CD4-positive, alpha-beta T cell treated with Interleukin-2 at 100 ng/mL for 4 hours (primary cell): ENCODE measurements at places on chromosomes 7 and 10.

DNA sequence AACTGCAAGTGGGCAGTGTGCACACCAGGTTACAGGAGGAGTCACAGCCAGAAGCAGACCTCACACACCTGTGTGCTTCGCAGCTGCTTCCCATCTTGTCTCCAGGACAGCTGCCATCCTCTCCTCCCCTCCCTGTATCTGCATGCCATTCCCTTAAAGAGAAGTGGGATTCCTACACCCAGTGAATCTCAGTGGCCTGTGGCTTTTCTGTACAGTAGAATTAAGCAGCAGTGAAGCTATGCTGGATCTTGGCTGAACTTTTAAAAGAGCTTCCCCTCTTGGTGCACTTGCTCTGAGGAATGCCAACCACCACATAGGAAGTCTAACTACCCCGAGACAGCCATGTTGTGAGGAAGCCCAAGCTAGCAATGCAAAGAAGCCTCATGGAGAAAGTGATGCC, 236.5 kb upstream of the ZMIZ1 start:
- DNase-seq = no peak

- no peak for DNase-seq
These were observed 37.4 kb upstream of the CDK6 start for GRCh38 chr7:92873776-92874175.

GRCh38 chr7:88140947-88141346, 78.9 kb downstream of the SRI start:
- DNase-seq = no peak

- DNase-seq = no peak
These were observed 588 bp downstream of the CYREN start for GRCh38 chr7:135169964-135170273.

GRCh38 chr7:64541438-64542359, 21.2 kb downstream of the ZNF680 start:
- DNase-seq = peak; percentile 4

GRCh38 chr7:139358541-139359365, 941 bp upstream of the LUC7L2 start:
- peak; percentile 31 for DNase-seq

- peak; percentile 80 for DNase-seq
These were observed 53.5 kb downstream of the AOAH start for GRCh38 chr7:36670585-36671431.

GRCh38 chr10:5813091-5813340, 218 bp downstream of the GDI2 start:
- no peak for DNase-seq

GRCh38 chr7:128350708-128351295, 7.1 kb upstream of the RBM28 start:
- DNase-seq = no peak

- no peak for DNase-seq
These were observed 97.8 kb downstream of the AUTS2 start for GRCh38 chr7:69696054-69696591.

DNA sequence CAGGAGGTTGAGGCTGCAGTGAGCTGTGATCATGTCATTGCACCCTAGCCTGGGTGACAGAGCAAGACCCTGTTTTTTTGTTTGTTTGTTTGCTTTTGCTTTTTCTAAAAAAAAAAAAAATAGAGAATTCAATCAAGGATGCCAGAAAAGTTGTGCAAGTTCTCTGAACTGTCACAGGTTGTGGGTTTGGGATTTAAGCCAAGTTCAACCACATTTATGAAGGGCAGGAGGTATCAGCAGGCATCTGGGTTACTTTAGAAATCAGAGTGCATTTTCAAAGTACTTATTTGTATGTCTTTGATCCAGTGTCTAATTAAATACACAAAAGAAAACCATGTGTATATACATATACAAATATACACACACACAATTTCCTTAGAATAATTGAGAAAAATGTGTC, 151.2 kb upstream of the MINDY3 start:
- no peak for DNase-seq

DNA sequence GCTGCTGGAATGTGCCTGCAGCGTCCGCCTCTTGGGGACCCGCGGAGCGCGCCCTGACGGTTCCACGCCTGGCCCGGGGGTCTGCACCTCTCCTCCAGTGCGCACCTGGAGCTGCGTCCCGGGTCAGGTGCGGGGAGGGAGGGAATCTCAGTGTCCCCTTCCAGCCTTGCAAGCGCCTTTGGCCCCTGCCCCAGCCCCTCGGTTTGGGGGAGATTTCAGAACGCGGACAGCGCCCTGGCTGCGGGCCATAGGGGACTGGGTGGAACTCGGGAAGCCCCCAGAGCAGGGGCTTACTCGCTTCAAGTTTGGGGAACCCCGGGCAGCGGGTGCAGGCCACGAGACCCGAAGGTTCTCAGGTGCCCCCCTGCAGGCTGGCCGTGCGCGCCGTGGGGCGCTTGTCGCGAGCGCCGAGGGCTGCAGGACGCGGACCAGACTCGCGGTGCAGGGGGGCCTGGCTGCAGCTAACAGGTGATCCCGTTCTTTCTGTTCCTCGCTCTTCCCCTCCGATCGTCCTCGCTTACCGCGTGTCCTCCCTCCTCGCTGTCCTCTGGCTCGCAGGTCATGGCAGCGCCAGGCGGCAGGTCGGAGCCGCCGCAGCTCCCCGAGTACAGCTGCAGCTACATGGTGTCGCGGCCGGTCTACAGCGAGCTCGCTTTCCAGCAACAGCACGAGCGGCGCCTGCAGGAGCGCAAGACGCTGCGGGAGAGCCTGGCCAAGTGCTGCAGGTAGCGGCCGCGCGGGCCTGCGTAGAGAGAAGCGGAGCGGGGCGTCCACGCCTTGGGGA, 645 bp downstream of the SLC26A4 start:
- peak; percentile 4 for DNase-seq

DNA sequence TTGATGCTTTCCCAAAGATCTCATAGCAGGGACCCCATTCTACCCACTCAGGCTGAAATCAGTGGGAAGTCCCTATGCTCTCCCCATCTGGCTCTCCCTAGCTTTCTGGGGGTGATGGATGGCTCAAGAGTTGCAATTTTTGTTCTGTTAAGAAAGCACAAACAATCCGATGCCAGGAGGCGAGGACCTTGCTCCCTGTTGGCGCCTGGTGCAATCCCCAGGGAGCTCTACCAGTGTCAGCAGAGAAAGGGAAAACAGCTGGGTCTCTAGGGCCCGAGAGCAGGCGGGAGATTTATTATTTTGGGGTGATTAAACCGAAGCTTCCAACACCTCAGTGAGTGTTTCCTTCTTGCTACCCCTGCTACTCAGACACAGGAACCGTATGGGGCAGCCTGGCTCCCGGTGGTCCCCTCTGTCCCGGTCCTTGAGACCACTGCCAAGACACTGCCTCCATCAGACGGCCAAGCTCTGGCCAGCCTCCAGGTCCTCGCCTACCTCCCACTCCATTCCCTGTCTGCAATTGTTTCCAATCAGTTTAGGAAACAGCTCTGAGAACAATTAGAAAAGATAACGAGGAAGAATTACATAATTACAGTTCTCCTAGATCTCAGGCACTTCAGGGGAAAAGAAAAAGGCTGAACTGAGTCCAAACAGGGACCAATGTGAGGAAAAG, 147.9 kb downstream of the PLXNA4 start:
- DNase-seq = no peak

DNA sequence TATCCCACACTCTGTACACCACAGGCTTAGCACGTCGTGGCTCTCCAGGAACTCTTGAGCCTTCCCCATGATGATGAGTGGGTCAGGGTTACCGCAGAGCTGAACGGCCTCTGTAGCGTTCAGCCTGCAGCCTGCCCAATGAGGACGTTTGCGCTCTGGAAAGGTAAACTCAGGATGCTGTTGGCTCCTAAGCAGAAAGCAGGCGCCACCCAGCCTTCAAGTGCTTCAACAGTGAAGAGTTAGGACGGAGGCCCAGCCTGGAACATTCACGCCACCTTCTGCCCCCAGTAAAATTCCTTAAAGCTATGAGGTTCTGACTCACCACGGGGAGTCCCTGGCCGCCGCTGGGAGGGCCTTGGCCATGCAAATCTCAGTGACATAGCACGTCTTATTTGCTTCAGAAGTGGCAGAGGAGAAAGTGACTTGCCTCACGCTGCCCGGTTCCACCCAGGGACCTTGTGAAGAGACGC, 161.5 kb upstream of the SH2B2 start:
- no peak for DNase-seq

- no peak for DNase-seq
These were observed 18.0 kb downstream of the C10orf105 start for GRCh38 chr10:71701496-71702132.

DNA sequence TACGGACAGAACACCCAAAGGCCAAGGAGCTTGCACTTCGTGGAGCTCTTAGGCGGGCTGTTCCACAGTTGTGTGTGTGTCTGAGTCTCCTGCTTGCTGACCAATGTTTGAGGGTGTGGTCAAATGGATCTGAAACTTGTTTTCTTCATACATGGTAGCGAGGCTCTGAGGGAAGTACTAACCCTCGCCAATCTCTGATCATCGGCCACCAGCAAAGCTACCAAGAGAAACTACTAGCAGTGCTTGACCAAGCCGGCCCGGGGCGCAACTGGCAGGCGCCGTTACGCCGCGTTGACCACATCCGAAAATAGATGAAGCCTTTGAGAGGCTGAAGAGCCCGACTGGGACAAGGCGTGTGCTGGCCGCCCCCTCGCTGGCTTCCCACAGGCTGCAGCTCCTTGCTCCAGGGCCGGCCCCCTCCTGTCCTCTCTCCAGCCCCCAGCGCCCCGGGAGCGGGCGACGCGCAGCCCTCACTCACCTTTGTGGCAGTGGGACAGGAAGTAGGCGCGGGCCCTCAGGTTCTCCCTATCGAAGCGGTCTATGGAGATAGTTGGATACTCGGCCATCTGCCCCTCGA, 384 bp downstream of the DCLRE1C start:
- DNase-seq = no peak

- DNase-seq = no peak
These were observed 8.4 kb downstream of the USP6NL start for GRCh38 chr10:11602919-11603523.

DNA sequence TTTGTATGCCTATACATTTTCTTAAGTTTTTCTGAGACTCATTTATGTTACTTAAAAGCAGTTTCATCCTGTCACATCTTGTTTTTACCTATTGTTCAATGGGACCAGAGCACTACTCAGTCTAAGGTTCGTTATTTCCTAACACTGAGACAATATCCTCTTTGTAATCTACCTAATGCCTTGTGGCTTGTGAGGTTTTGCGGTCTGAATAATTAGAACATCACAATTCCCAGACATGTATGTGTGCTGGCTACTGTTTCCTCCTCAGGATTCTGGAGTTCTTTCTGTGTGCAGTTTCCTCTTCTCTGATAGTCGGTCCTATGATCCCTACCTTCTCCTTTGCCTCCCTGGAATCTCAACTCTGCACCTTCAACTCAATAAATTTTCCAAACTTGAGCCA, 620.2 kb downstream of the ANKRD7 start:
- no peak for DNase-seq

DNA sequence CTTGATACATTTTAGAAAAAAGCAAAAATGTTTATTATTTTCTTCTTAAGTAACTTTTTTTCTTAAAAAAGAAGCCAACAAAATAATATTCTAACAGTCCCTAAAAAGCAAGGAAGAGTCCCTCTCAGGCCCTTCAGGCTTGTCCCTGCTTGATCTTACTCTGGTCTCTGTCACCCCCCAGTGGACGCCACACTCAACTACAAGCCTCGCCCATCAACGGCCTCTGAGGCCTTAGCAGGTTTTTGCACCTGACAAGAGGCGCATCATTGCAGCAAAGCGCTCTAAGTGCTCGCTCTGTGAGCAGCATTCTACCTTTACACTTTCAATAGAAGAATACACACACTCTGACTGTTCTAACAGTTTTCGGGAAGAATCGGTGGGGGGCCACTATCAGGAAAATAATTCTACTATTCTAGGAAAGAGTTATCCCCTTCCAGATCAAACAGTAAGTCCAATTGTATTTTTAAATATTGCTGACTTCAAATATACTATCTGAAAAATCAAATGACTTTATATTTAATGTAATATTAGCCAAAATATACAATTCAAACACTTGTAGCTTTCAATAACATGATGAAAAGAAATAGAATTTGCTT, 139.2 kb downstream of the USP6NL start:
- peak; percentile 76 for DNase-seq

DNA sequence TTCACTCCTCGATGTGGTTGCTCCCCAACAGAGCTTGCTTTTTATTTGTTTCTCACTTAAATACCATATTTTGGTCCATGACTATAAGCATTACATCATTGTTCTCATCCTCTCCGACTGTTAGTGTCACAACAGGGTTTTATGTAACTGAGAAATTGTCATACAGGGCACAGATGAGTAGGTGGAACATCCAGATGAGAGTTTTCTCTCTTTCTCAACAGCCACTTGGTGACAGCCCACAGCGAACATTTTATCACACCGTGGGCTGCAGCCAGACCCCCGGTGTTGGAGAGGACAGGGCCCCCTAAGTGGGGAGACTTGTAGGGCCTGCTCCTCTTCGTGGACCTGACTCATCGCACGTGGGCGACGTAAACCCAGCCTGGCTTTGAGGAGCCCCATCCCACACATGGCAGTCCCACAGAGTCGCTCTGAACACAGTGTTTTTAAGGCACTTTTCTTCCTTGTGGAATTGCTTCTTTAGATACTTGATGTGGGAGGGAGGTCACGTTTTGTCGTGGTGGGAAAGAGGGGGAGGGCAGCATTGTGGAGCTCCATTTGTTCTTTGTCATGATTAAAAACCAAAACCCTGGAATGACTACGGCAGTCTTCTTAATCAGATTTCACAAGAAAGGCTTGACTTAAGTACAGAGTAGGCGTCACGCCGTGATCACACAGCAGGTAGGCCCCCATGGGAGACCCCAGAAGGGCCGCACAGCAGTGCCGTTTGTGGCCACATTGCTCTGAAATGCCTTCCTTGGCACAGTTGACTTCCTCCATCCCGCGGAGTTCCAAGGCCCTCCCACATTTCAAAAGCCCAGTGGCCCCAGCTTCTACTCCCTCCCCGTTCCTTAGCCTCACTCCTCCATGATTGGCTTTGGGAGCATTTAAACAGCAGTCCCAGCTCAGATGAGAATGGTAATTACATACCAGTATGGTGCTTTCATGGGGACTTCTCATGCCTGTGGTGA, 220.6 kb downstream of the CCDC3 start:
- no peak for DNase-seq

DNA sequence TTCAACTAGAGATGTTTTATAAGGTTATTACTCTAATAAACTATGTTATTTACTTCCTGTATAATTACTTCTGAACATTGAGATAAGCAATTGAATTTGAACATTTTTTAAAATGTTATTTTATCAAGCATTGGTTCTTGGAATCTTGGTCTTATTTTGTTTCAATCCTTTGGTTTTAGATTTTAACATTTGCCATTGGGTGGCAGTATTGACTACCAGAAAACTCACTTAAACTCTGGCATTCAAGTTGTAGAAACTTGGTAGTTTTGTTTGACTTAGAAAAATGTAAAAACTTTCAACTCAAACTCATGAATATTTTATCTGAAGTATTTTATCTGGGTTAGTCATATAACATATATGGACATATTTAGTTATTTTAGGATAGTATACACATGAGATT, 48.1 kb downstream of the ATRNL1 start:
- no peak for DNase-seq

DNA sequence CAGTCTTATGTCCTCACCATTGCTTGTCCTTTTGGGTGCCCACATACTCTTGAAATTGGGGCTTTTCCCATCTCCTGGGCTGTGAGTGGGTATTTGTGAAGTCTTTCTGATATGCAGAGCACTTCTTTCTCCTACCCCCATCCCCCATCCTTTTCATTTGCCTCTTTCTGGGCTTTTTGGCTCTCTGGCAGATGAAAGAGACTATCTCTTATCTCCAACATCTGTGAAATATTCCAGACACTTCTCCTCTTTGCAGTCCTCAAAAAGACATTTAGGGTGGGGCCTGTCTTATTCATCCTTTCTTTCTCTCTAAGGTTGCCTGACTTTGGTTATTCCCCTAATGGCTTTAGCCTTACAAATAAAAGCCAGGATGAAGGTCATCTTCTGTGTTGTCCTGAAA, 462.2 kb upstream of the MKI67 start:
- no peak for DNase-seq

- DNase-seq = no peak
These were observed 7.7 kb downstream of the NEURL1 start for GRCh38 chr10:103501186-103501585.
